ENCODE measurements at places on chromosomes 12 and 14.

DNA sequence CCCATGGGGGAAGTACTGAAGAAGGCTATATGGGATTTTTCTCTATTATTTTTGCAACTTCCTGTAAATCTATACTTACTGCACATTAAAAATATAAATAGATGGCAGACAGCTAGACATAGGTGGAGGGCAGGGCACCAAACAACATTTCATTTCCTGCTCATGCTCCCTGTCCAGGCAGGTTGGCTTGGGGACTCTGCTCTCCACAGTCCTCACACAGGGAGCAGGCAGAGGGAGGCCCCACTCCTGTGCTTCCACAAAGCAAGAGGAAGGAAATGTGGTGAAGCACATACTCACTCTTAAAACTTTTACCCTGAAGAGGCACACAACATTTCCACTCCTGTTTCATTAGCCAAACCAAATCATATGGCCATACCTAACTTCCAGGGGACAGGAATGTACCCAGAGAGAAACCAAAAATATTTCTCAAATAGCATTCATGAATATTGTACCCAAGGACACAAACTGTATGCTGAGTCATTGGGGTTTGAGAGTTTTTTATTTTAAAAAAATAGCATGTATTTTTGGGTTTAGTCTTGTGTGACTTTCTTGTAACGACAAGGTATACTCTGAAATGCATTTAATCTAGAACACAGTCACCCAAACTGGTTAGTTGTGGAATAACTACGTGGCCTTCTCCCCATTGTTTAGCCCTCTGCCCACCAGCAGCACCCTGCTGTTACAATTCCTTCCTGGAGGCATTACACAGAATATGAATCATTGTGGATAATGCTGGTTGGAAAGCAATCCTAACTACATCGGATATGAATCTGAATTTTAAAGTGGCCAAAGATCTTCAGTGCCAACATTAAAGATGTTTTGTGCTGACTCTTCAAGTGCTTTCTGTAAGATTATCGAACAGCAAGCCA is 40.9 kb downstream of the RTN1 start:
- DNase-seq = no peak

DNA sequence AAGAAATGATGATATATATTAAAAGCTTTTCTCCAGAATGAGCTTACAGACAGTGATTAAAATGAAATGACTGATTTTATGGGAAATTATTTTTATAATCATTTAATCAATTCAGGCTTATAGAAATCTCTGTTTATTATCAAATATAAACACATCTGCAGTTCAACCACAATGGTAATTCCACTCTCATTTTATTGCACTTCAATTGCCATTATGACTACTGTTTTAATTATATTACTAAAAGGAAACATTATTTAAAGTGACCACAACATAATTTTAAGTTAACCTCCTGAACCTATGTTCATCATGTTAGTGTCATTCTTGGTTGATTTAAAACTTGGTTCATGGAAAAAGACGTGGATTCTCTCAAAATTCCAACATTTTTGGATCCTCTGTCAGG is 536.3 kb downstream of the SLC6A15 start:
- DNase-seq = no peak

- DNase-seq = no peak
These were observed 1.6 kb downstream of the STXBP6 start for GRCh38 chr14:25048170-25049016.

GRCh38 chr12:49979016-49979586 is 6.4 kb downstream of the AQP6 start:
- no peak for DNase-seq

- DNase-seq = no peak
These were observed 197.0 kb downstream of the PHLDA1 start for GRCh38 chr12:75834591-75834990.

- no peak for DNase-seq
These were observed 26.9 kb downstream of the PPM1A start for GRCh38 chr14:60275932-60276331.

Measured in activated naive CD8-positive, alpha-beta T cell treated with anti-CD3 and anti-CD28 coated beads, Interleukin-2, amount 50 U/mL, for 24 hours (primary cell).